Daoy (cell line): ENCODE measurements at places on chromosomes 7 and 10. TPM values are rescaled to one million over a fixed set of nuclear protein-coding genes. Genes with fewer than 3 reads are reported as not detected.

DNA sequence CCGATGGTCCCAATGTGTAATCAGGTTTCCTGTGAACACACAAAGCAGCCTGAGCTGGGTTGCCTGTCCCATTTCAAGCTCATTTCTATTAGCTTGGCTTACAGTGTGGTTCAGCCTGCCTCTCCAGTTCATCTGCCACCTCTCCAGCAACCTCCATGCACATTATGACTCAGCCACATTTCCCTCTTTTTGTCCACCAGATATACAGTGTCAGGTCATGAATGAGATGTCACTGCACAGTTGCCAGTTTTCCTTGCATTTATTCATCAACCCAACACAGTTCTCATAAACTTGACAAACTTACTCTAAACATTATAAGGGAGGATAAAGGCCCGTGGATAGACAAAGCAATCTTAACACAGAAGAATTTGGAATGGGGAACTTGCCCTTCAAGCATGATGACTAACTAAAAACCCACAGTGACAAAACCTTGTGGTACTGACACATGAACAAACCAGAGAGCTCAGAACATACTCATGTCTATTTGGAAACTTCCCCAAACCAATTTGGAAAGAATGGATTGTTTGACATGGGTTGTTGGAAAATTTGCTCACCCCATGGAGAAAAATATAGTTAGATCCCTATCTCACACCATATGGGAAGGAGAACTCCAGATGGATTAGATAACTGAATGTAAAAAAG is 2.5 kb upstream of the CFAP58 start:
- no peak for DNase-seq

GRCh38 chr7:130752424-130752823 is 18.4 kb upstream of the KLF14 start:
- no peak for DNase-seq

DNA sequence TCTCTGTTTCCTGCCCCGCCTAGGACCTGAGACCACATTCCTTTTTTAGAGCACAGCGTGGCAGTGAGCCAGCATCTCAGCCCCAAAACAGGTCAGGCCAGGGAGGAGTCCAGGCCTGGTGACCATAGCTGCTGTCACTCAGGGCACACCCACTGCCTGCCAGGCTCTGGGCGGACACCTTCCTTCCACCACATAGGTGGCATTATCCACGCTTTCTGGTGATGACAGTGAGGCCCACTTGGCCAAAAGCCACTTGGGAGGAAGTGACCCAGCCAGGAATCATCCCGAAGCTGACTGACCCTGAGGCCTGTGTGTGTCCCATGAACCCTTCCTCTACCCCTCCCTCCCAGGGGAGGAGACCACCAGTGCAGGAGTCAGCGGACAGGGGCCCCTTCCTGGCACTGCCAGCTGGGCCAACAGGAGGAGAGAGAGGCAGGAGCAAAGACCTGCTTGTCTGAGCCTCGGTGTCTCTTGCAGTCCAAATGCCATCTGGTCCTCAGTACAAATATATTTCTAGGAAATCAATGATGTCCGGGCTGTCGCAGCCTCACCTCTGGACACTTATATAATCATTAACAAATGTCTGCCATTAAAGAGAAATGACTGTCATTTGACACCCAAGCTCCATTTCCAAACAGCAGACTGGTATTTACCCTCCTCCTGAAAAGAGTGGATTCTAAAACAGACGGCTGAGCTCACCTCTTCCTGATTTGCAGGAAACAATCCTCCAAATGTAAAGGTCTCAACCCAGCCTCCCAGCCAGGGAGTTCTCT is 63.0 kb downstream of the ABRAXAS2 start:
- peak; percentile 47 for DNase-seq

- DNase-seq, result no peak
Measured at GRCh38 chr7:102008535-102009262, 191.3 kb downstream of the CUX1 start.

DNA sequence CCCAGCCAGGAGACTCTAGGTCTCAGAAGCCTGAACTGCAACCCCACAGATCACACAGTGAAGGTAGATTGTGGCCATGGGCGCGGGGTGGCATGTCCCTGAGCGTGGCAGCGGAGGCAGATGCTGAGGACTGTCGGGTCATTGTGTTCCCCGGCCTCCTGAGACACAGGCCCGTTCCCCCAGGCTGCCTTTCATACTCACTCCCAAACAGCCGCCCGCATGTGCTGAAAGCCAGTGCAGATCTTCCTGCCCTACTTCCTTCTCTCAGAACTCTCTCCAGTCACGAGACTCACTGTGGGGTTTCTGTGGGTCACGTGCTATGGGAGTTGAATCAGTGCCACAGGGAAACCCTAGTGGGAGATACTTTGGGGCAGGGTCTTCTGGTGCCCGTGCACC is 48.0 kb downstream of the ZNF467 start:
- DNase-seq, result no peak

DNA sequence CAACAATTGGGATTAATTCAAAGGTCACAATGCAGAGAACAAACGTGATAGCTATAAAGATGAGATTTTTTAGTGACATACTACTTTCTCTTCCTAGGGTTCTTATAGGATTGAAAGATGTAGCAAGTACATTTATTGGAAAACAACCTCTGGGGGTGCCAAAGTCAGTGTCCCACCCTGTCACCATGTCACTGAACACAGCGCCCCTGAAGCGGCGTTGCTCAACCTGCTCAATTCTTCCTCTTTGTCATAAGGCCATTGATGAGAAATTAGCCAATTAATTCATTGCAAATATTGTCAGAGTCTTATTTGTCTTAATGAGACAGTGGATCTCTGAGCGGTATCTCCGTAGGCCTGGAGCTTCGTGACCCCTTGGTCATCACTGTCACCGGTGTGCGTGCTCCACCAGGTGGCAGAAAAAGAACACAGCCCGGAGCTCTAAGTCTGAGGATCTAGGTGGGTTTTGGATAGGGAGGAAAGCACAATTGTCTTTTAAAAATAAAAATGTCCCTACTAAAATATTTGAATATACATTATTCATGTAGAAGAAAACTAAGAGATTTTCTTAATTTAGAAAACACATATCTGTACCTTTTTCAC is 362.6 kb downstream of the PAXIP1 start:
- peak; percentile 32 for DNase-seq

DNA sequence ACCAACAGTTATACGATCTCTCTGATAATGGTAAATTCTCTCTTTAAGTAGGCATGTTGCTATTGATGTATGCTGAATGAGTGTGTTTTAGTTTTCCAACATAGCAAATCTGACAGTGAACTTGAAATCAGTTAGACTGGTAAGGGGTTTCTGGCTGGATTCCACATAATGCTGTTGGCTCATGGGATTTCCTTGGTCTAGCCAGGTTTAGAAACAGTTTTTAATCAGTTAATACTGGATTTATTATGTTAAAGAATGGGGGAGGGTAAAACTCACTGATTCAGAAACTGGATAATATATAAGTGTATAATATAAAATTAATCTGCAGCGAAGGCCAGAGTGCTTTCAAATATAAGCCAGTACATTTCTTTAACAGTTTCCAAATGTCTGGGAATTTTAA is 55.6 kb downstream of the PCDH15 start:
- no peak for DNase-seq

- no peak for DNase-seq
Measured at GRCh38 chr7:29202651-29203069, 8.1 kb downstream of the CHN2 start.

DNA sequence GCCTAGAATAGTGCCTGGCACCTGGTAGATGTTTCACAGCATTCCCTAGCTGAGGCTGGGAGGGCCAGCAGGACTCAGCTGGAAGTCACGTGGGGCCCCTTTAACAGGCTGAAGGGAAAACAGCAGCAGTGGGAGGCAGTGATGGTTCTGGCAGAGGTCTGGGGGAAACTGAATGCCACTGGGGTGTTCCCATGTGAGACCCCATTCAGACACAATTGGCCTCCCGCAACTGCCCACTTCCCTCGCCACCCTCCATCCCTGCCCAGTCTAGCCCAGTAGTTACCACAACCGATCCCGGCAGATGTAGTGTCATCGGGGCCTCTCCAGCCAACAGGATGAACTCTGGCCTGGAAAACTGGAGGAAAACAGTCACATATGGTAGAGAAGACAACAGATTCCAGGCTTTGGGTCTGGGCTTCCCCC is 38.3 kb downstream of the FRMPD2 start:
- DNase-seq, result no peak

- DNase-seq, result no peak
Measured at GRCh38 chr10:103493916-103494877, 692 bp downstream of the NEURL1 start.

GRCh38 chr10:124182088-124182541 is 88.7 kb upstream of the CHST15 start:
- no peak for DNase-seq

GRCh38 chr10:33010132-33011037 is 52.4 kb upstream of the ITGB1 start:
- peak; percentile 90 for DNase-seq

- peak; percentile 40 for DNase-seq
Measured at GRCh38 chr10:124221356-124222317, 128.2 kb upstream of the CHST15 start.

- DNase-seq, result no peak
Measured at GRCh38 chr7:251446-252175, 38.4 kb upstream of the FOXL3 start.

DNA sequence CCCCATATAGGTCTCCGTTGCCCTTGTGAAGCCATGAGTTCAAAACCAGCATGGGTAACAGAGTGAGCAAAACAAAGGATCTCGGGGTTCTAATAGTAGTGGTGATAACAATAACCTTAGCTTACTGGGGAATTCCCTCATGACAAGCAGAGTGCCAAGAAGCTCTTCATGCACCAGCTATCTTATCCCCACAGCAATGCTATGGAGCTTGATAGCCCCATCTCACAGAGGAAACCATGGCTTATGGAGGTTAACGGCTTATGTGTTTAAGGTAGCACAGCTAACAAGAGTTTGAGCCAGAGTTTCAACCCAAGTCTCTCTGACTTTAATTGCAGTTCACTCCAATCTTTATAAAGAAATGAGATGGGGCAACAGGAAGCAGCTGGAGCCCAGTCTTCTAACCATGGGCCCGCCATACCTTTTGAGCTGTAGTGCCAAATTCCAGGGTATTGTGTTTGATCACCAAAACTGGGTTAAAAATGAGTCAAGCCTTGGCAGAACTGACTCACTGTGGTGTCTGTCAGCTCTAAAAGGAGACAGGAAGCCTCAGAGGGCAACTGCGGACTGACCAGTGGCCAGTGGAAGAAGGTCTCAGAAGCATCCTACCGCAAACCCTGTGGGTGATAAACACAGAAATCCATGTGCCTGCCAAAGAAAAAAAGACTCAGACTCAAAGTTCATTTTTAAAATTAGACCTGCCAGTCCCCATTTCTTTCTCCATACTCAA is 16.5 kb upstream of the PLAU start:
- DNase-seq, result peak; percentile 80

GRCh38 chr10:120209124-120209762 is 247.8 kb upstream of the PLPP4 start:
- no peak for DNase-seq

DNA sequence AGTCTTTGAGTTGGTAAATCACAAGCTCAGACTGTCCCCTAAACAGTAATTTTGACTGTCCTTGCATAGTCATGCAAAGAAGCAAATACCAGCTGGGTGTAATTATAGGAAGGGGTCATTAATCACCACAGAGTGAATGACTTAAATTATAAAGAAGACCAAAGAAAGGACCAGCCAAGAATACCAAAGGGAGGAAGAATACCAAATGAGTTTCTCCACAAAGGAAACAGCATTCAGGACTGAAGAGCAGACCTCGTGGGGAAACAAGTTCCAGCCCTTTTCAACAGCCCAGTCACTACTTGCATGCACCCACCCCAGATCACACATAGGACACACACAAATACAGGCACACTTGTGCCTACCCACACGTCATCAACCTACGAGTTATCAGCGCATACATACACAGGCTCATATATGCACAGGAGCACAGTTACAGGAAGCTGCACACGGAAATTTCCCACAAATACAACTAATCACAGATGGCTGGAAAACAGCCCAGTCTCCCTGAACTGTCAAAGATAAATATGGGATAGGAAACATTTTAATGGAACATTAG is 77.6 kb downstream of the DENND2A start:
- no peak for DNase-seq

- DNase-seq, result peak; percentile 100
Measured at GRCh38 chr7:151699147-151699927, 177.6 kb downstream of the PRKAG2 start.

GRCh38 chr7:141673346-141673745 is 28.6 kb downstream of the DENND11 start:
- no peak for DNase-seq

DNA sequence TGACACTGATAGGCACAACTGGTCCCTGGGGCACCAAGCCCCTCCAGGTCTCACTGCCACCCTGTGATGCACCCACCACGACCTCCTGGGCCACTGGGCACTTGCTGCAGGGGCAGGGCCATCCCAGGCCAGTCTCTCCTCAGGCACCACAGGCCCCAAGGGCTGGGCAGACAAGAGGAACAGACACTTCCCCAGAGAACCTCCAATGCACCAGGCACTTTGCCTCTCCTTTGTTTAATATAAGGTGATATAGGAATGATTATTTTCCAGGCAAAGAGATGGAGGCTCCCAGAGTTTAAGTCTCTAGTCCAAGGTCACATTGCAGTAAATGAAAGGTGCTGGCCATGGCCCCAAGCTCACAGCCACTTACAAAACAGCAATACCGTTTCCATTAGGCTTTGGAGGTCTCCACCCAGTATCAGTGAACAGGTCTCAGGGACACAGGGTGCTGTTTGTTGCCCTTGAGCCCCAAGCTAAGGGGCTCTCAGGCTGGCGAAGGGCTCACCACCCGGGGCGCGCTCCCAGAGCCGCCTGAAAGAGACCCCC is 4.5 kb downstream of the DEPP1 start:
- no peak for DNase-seq

GRCh38 chr7:116101704-116102103 is 71.1 kb upstream of the TFEC start:
- no peak for DNase-seq

DNA sequence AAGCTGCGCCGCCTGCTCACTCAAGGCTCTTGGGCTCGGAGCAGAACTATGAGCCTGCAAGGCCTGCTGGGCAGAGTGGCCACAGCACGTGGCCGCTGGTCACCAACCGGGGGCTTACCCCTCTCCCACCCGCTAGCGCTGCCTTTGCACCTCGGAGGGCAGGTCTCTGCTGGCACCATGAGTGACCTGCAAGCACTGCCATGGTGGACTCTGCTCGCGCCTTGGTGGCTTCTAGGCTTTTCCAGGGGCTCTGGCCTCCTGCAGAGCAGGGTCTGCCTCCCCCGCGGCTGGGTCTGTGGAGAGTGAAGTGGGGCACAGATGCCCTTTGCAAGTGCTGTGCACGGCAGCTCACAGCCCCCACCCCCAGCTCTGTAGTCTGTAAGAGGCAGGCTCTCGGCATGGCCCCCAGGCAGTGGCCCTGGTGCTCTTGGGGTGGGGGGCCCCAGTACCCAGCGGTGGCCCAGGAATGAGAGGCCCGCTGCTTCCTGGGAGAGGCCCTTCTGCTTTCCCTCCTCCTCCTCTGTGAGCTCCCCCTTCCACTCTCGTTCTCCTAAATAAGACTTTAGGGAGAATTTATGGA is 119.6 kb downstream of the INPP5A start:
- no peak for DNase-seq

OPALIN gene
- total RNA-seq, result not detected in 2 replicates

TPST1 gene
- 73.3 and 87.1 TPM in 2 replicates for total RNA-seq

TMEM184A gene
- 1.7 and 5.9 TPM in 2 replicates for total RNA-seq

RAB19 gene
- not detected in 2 replicates for total RNA-seq

KLF14 gene
- total RNA-seq, result 0.06 and 0.86 TPM in 2 replicates

LIPF gene
- total RNA-seq, result not detected in 2 replicates

ENTPD1 gene
- total RNA-seq, result 0.06 and 0.17 TPM in 2 replicates

SLC13A4 gene
- total RNA-seq, result not detected in 2 replicates

ITIH5 gene
- 0.06 TPM in 1 of 2 replicates, not detected in the other for total RNA-seq

PDLIM1 gene
- total RNA-seq, result 17.7 and 21.9 TPM in 2 replicates

SPDYE6 gene
- not detected in 2 replicates for total RNA-seq
